ENCODE measurements at places on chromosomes 3 and 15.
A peak's percentile ranks its signal among the peaks of the same experiment; 100 is the strongest.

GRCh38 chr3:13479332-13479581 is 849 bp upstream of the HDAC11 start:
- peak; percentile 26 for DNase-seq

DNA sequence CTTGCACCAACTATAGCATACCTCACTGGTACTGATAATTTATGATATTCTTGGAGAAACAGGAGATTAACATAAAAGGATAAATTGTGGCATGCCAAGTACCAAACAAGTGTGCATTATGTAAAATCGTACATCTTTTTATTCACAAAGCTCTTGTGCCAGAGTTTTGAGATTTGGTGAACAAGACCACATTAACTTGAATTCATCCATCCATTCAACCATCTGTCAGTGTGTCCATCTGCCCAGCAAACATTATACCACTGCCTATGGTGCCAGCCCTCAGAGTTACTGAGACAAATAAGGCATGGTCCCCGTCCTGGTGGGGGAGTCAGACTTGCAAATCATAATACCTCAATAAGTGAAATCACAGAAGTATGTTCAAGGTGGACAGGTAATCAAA is 17.0 kb upstream of the NEO1 start:
- DNase-seq = no peak

DNA sequence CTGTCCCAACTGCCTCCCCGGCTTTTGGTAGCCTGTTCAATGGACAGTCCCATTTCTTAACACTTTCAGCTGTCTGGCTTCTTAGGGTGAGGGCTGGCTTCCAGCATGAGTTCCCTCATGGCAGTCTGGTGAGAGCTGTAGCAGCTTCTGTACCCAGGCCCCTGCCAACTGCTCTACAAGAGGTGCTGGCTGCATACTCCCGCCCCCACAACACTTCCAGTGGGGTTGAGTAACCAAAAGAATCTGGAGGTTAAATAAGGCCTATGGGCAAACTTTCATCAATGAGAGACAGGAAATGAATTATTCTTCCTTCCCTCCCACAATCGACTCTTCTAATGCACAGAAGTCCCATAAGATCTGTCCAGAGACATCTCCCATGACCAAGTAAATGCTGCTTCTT is 145.0 kb downstream of the NEK10 start:
- no peak for DNase-seq

GRCh38 chr3:152857082-152857481 is 22.2 kb downstream of the P2RY1 start:
- no peak for DNase-seq

DNA sequence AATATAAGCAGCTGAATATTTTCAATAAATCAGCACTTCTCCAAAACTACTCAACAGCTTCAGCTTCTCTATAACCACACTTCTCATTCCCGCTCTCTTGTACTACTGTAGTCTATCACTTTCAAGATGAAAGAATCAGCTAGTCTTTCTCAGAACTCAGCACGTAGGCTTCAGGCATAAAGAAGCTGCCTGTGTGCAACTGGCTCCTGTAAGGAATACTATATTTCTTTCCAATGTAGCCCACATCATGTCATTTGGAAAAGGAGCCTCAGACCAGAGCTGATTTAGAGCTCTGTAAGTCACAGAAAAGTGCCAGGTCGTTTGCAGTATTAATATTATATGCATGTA is 62.3 kb downstream of the FMN1 start:
- DNase-seq = no peak

DNA sequence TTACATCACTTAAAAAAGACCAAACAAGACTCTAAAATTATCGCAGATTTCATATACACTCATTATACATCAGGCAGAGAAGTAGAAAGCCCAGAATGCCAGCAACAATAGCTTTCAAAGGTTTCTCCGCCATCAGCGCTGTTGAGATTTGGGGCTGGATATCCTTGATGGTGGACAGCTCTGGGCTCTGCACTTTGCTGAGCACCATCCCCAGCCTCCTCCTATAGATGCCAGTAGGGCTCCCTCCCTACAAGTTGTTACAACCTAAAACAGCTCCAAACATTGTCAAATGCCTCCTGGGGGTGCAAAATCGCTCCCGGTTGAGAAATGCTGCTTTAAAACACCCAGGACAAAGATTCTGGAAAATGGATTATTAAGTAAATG is 73.5 kb downstream of the ATP10A start:
- no peak for DNase-seq

DNA sequence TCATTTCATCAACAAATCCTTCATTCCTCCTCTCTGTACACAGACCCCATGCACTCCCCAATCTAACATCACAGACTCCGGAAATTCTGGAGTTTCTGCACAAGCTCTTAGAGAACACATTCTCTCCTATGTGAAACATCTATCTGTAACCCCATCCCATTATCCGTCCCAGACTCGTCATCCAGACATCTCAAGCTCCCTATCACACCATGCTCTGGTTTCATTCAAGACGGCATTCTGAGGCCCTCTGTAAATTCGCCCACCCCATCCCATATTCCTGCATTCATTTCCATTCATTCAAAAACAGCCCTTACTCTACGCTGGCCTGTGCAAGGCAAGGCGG is 575 bp downstream of the LEO1 start:
- DNase-seq = no peak

- no peak for DNase-seq
Observed at GRCh38 chr3:169835533-169835932, 22.8 kb upstream of the LRRC34 start.

DNA sequence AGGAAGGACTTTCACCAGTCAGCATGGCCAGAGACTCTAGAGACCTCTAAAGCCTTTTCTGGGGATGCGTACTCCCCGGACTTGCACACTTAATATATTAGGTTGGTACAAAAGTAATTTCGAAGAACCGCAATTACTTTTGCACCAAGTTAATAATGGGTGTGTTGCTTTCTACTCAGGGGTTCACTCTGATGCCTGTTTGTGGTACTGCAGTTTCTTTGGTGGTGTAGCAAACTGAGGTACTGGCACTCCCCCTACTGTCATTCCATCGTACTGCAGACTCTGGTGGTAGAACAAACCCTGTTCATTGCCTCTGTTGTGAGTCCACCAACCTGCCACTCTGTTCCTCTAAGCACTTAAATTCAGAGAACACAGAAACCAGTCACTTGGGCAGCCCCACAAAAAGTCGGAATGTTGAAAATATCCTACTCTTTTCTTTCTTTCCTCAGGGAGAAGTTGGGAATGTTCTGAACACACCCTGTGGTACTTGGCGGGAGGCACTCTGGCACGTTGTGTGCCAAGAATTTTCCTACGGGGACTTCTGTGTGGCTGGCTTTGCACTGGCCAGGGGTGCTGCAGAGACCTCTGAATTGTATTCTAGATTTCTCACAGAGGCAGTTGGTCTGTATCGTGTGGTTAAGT is 46.3 kb downstream of the GABRG3 start:
- DNase-seq = no peak

- DNase-seq = peak; percentile 10
Observed at GRCh38 chr15:45522328-45523165, at the start of gene SLC30A4. Gene SLC30A4, minus strand, starts transcription at chr15:45522755. Its CDS starts 401 bp downstream, at chr15:45522354.

GRCh38 chr3:134874737-134875413 is 79.8 kb downstream of the EPHB1 start:
- DNase-seq = no peak

DNA sequence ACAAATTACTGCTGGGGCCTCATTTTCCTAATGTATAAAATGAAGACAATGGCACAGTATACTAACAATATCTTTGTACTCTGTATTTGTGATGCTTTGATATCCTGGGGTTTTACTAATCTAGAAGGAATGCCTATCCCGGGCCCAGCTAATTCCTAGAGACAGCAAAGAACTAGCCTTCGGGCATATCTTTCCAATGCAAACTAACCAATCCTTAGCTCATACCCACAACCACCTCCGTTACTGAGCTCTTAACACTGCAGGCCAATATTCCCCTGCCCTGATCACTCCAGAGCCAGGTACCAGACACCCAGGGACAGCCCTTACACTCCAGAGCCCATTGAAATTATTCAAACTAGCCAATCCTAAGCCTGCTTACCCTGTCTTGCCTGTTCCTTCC is 309.0 kb downstream of the ULK4 start:
- no peak for DNase-seq

DNA sequence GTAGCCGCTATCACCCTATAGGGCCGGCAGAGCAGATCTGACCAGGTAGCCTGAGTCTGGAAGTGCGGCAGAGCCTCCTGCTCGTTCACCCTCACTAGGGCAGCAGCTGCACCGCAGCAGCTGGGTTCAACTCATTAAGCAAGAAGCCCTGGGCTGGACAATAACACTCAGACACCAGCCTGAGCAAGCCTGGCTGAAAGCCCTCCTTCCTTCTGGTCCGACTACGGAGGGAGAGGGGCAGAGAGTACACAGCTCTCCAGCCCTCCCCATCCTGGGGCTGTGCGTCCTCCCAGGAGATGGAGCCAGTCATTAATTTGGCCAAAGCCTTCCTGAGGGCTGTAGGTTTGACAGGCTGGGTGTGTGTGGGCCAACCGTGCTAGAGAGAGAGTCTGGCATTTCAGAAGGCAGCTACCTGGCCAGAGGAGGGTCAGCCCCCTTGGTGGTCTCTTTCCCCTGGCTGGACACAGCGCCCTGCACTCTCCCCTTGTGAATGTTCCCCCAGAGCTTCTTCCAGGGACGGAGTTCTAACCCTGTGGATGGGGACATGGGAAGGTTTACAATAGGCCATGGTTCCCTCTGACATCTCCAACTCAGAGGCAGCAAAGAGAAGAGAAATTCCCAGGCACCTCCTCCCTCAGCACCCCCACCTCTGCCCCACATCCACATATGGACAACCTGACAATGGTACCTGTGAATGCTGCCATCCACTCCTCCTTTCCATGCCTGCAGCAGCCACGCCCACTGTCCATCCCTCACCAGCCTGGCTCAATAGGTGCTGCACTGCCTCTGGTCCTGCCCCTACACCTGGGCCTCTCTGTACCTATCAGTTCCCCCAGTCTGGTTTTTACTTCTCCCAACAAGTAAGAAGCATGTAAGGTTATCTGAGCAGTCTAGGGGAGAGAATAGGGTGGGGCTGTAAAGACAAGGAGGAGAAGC is 6.5 kb downstream of the CHRNB4 start:
- DNase-seq = no peak

DNA sequence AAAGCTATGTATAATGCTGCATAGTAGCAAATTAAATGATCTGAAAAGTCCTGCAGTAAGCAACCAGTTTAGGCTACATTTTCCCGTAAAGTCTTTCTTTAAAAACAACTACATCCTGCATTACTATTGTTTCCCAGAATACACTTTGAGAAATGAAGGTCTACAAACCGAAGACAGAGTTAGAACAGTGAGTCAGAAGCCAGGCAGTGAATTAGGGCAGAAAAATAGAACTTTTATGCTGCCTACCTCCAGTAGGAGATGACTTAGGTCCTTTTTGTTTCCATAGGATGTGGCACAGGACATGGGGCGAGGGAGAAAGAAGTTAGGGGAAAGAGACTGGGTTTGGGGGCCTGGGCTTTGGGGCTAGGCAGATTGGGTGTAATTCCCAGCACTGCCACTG is 127.3 kb downstream of the PPM1L start:
- no peak for DNase-seq

GRCh38 chr15:64412216-64412615 is 24.6 kb downstream of the TRIP4 start:
- no peak for DNase-seq

GRCh38 chr3:45787551-45787950 is 8.8 kb downstream of the SLC6A20 start:
- no peak for DNase-seq

- DNase-seq = no peak
Observed at GRCh38 chr3:43326891-43327581, 40.7 kb downstream of the SNRK start.

DNA sequence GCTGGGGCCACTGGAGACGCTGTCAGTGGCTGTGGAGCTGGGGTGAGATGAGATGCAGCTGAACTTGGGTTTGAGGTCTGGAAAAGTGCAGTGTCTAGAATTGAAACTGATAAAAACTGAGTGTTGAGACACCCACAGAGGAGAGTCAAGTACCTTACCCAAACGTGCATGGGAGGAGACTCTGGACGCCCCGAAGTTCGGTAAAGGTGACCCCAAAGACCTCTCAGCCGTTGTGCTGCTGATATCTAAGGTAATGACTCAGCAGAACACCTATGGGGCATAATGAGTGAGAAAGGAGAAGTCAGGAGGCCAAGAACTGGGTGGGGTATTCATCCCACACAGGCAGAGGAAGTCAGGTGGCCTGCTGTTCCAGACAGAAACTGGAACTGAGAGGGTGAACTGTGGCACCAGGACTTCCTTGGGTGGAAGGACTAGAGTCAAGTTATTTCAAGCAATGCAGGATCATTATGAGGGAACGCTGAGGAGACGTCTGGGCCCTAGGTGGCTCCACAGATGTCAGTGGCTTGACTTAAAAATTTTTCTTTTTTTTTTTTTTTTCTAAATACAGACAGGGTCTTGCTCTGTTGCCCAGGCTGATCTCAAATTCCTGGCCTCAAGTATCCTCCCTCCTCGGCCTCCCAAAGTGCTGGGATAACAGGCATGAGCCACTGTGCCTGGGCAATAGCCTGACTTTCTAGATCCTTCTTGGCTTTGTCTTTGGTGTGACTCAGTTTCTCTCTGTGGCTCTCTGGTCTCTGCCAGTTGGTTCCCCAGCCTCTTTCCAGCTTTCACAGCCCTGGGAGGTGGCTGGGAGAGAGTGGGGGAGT is 67.6 kb upstream of the GCNT3 start:
- no peak for DNase-seq

DNA sequence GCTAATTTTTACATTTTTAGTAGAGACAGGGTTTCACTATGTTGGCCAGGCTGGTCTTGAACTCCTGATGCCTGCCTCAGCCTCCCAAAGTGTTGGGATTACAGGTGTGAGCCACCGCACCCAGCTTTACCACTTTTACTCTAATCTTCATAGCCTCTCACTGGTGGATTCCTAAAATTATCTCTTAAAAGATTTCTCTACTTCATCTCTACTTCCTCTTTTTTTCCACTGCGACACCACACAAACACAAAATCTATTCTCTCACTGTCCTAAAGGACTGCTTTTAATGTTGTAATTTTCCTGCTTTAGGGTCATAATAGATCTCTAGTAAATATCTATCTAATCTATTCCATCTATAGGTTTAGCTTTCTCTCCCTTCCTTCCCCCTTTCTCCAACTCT is 34.0 kb upstream of the TBL1XR1 start:
- DNase-seq = no peak

DNA sequence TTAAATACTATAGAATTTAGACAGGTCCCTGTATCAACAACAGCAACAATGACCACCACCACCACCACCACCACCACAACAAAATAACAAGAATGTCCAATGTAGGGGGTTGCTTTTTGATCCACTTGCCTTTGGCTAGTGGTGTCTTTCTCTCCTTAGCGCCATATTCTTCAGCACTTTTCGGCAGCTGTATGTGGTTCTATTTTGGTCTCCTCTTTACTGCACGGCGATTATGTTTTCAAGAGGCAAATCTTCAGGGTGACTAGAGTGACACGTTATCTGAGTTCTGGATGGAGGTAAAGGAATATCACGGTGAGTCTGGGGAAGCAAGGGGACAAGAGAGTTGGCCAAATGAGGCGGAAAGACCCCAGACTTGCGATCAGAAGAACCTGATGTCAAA is 56.1 kb downstream of the ST6GAL1 start:
- no peak for DNase-seq

- DNase-seq = no peak
Observed at GRCh38 chr15:63246691-63247469, 30.5 kb upstream of the APH1B start.

- no peak for DNase-seq
Observed at GRCh38 chr3:97001611-97002010, 187.2 kb downstream of the EPHA6 start.

GRCh38 chr15:90231028-90232017 is 2.4 kb downstream of the CIB1 start:
- DNase-seq = peak; percentile 39

Measured in stimulated activated CD4-positive, alpha-beta T cell treated with anti-CD3 and anti-CD28 coated beads, Interleukin-1b, Interleukin-23, amount 100 ng/mL, for 24 hours (primary cell).